ENCODE measurements at places on chromosomes 13 and 19.

GRCh38 chr13:66048888-66049287, 1181.2 kb downstream of the PCDH9 start:
- no peak for DNase-seq

DNA sequence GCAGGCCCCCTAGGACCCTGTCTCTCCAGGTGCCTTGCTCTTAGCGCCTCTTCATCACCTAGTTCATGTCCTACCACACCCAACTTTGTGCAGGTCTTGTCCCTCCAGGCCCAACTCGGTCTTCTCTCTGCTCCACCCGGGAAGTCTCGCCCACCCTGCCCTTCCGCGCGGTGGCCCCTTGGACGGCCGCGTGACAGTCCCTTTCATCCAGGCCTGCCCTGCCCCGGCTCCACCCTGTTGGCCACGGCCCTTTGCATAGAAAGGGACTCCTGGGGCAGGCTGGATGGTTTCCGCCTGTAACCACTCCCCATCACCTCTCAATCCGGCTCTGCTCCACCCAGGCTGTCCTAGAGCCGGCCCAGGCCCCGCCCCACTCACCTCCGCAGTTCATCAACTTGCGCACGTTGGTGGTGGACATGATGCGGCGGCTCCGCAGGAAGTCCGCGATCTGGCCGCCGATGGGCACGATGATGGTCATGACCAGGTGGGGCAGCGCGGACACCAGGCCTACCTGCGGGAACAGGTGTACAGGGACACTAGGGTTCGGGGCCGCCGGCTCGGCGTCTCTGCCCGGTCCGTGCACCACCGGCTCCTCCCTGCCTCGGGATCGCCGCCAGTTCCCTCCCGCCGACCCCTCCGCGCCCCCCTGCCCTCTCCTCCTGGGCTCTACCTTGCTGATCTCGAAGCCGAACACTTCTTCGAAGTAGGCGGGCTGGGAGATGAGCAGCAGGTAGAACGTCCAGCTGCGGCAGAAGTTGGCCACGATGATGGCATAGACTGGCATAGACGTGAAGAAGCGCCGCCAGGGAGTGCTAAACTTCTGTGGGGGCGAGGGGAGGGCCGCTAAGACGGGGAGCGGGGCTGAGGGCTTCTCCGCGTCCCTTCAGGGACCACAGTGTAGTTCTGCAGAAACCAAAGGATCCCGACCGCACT, 7.2 kb downstream of the GFY start:
- no peak for DNase-seq

DNA sequence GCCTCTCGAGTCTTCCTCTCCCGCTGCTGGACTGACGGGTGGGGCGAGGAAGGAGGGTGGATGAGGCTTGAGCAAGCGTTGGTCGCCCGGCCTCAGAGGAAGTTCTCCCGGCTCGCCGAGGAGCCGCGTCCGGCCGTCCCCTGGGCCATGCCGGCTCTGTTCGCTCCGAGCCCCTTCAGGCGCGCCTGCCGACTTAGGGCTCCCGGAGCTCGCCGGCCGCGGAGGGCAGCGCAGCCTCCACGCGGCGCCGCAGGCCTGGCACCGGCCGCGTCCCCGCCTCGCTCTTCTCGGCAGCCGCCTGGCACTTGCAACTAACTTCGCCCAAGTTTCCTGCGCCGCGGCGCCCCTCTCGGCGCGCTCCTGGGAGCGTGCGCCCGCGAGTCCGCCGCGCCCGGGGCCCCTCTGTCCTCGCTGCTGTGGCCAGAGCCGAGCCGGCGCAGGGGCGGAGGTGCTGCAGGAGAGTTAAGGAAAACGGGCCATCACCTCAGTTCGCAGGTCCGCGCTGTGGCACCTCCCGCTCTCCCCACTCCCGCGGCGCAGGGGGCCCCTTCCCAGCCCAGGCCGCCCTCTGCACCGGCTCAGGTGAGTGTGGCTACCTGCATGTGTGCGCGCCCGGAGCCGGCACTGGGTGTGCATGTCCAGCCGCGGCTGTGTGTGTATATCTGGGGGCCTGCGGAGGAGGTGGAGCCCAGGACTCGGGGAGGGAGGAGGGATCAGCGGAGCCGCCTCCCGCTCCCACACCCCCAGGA, 641 bp upstream of the SOX21 start:
- peak; percentile 70 for DNase-seq

GRCh38 chr13:27151798-27152599, 19.6 kb downstream of the USP12 start:
- DNase-seq, result no peak

DNA sequence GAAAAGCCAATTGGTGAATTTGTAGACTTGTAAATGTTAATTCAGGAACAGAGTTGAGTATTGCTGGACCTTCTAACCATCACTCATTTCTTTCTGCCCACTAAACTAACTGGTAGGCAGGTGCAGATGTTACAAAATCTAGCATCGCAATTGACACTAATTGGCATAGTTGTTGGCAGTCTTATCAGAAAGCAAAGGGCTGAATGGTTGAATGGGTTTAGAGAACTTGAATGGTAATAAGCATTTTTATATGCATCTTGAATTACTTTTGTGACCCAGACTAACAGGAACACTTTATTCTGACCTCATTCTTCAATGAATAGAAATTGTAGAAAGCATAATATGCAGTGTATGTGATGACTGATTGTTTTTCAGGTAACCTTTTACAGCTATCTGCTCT, 189.1 kb downstream of the GGACT start:
- DNase-seq, result peak; percentile 68

- DNase-seq, result peak; percentile 27
These were observed 64.4 kb downstream of the POSTN start for GRCh38 chr13:37534181-37534580.

DNA sequence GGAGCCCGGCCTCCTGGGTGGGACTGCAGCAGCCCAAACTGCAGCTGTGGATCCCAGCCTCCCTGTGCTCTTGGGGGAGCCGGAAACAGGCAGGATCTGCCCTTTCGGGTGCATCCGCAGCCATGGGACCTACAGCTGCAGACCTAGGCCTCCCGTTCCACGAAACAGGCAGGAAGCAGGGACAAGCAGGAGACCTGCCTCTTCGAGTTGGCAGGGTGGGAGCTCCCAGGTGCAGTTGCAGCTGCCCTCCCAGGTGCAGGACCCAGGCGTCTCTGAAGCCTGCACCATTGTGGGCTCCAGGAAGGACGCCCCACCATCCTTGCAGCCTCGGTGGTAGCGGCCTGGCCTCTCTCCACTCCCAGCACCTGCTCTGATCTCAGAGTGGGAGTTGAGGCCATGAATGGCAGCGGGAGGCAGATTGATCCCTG, 189.0 kb upstream of the KLHL1 start:
- DNase-seq, result no peak

GRCh38 chr13:90187478-90188350, 1159.8 kb upstream of the MIR17HG start:
- peak; percentile 4 for DNase-seq

- no peak for DNase-seq
These were observed 5.5 kb downstream of the DPP9 start for GRCh38 chr19:4717966-4718701.

GRCh38 chr13:113990321-113990837, 16.5 kb upstream of the C13orf46 start:
- no peak for DNase-seq

- DNase-seq, result peak; percentile 86
These were observed 750 bp upstream of the GPR108 start for GRCh38 chr19:6737873-6738786.

DNA sequence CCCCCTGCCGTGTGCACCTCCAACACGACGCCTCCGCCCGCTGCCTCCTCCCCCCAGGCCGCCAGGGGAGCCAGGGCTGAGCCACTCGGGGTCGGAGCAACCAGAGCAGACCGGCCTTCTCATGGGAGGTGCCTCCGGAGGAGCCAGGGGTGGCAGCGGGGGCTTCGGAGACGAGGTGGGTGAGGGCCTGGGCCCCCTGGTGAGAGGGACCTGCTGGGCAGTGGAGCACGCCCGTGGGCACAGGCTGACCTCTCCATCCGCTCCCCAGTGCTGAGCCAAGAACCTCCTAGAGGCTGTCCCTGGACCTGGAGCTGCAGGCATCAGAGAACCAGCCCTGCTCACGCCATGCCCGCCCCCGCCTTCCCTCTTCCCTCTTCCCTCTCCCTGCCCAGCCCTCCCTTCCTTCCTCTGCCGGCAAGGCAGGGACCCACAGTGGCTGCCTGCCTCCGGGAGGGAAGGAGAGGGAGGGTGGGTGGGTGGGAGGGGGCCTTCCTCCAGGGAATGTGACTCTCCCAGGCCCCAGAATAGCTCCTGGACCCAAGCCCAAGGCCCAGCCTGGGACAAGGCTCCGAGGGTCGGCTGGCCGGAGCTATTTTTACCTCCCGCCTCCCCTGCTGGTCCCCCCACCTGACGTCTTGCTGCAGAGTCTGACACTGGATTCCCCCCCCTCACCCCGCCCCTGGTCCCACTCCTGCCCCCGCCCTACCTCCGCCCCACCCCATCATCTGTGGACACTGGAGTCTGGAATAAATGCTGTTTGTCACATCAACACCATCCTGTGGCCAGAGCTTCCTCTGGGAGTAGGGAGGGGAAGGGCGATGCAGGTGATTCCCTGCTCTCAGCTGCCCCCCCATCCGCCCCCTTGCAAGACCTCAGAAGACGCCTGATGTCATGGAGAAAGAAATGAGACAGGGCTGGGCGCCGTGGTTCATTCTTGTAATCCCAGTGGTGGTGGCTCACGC, 12.0 kb downstream of the BCAM start:
- no peak for DNase-seq

- no peak for DNase-seq
These were observed 36.7 kb upstream of the SERP2 start for GRCh38 chr13:44336934-44337333.

- DNase-seq, result no peak
These were observed 59.2 kb downstream of the GJA3 start for GRCh38 chr13:20101467-20102316.

Measured in eye (tissue), 1 donor.